ENCODE measurements at places on chromosomes 13 and 19.

DNA sequence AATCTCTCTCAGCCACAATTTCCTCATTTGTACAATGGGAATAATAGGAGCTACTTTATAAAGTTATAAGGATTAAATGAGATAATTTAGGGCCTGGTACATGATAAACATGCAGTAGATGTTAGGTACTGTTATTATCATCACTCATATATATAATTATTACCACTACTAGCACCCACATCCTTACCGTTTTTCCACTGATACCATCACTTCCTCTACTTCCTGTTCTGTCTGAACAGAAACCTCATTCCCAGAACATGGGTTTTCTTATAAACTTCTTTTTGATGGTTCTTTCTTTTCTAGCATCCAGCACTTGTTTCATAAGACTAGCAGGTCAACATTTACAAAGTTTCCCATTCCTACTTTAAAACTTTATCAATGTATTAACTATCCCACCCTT is 6.3 kb downstream of the CDADC1 start:
- DNase-seq = no peak

DNA sequence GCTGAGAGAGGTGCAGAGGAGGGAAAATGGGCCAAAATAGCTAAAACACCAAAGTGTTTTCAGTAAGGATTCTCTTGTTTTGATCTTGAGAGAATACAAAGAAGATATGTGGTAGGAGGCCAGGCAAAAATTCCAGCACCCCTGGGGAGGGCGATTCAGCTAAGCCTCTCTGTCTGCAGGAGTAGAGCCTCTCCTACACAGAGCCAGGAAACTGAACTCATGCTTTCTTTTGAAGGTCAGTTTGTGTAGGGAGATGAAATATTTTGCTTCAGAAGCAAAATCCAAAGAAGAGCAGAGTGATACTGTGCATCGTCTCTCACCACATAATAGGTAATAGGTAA is 565.0 kb downstream of the FGF9 start:
- DNase-seq = no peak

- DNase-seq = no peak
These were observed 1.1 kb downstream of the TSSK6 start for GRCh38 chr19:19514215-19514657.

DNA sequence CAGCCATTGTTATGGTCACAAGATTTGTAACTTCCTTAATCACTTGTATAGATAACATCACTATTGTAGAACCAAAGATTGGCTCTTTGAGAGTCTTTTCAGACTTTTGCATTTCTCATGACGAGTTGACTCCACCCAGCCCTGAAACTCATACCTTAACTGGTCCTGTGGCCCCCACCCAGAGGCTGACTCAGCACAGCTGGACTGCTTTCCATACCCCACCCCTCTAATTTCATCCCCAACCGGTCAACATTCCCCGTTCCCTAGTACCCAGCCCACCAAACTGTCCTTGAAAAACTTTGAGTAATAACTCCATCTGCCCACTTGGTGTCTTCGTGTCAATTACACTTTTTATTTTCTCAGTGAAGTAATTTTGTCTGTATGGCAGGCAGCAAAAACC is 32.1 kb upstream of the SLITRK1 start:
- no peak for DNase-seq

DNA sequence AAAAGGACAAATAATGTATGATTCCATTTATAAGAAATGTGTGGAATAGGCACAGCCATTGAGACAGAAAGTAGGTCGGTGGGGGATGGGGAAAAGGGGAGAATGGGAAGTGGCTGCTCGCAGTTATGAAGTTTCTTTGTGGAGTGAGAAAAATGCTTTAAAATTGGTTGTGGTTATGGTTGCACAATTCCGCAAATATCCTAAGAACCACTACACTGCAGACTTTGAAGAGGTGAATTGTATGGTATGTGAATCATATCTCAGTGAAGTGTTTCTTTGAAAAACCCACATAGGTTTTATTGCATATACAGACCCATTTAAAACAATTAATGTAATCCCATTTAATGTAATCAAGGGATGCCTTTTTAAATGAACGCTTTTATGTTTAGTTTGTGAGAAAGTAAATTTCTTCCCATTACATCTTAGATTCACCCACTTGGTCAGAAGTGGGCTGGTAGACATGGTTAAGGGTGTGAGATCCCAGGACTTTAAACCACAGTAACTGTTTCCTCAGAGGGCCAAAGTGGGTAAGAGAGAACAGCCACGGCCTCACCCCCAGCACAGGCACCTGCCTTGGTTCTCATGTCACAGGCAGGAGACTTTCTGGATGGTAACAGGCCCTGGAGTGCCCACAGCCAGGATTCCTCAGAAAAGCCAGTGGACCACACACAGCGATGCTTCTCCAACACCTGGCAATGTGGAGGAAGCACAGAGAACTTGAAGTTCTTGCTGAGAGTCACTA is 119.3 kb upstream of the GJB6 start:
- DNase-seq = no peak

- no peak for DNase-seq
These were observed 188.1 kb downstream of the RFC3 start for GRCh38 chr13:34006011-34006410.

DNA sequence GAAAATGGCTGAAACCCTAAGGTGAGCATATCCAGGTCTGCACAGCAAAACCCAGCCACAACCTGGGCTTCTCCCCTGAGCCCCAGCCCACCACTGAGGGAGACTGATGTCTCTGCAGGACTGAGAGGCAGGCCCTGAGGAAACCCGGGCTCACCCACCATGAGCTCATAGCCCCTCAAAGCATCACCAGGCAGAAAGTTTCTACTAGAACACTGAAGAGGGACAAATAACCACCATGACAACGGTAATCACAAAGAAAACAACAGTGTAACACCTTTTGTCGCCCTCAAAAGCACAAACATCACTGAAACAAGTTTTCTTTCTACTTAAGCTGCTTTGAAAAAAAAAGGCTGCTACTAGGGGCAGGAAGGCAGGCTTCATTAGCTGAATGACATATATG is 29.8 kb downstream of the TSHZ3 start:
- DNase-seq = no peak

- DNase-seq = no peak
These were observed 1.5 kb downstream of the KISS1R start for GRCh38 chr19:918481-919198.

- no peak for DNase-seq
These were observed 35.7 kb downstream of the NHLRC3 start for GRCh38 chr13:39073983-39074382.

DNA sequence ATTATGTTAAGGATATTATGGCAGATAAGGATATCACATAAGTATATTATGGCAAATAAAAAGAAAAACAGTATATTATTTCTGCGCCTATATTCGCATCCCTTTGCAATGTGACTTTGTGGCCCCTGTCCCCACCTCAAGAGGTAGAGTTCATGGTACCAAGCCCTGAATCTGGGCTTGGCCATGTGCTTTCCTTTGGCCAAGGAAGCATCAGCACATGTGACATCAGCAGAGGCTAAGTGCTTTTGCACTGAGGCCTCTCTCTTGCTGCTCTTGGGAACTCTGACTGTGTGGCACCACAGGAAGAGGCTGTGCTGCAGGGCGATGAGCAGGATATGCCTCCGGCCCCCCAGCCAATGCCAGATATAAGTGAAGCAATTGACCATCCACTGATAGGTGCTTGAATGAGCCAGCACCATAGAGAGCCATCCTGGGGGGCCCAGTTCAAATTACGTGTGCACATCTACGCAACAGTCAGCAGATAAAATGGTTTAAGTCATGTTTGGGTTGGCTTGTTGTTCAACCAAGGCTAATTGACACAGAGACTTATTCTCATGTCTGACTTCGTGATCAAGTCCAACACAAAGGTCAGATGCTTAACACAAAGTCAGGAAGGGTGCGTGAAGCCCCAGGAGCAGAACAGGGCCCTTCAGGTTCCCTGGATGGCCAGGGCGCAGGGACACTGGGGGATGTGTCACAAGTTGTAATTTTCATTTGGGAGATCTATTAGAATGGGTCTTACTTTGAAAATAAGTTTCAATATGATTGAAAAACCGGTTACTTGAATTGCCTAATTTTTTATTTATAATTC is 173.3 kb downstream of the COL4A1 start:
- no peak for DNase-seq

DNA sequence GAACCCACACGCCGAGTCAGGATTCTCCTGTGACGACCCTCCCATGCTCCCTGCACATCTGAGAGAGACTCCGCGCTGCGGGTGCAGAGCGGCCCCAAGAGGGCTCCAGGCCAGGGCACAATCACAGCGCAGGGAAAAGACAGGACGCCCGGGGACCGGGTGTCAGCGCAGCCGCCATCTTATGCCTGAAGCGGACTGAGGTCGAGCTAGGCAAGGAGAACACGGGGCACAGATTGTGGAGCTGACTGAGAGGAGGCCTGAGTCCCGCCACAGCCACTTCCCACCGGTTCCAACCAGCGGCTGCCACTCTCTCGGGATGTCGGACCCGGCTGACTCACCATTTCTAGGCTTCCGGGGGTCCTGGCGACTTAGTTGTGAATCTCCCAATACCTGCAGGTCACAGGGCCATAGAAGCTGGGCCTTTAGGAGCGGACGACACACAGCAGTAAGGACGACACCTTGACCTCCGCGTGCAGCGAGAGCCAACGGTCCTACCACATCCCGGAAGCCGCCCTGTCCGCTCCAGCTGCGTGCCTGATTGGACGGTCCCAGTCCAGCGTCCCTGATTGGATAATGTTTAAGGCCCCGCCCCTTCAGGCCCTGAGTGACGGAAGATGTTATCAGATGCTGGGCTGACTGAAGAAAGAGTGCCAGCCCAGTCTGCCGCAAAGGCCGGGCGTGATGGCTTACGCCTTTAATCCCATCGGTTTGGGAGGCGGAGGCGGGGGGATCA is at the start of gene ZNF728:
Gene ZNF728, minus strand, starts transcription at position 487 of the 733 bp plus-strand sequence. Its CDS starts 146 bp downstream, at position 341.
- DNase-seq = no peak

- DNase-seq = no peak
These were observed 992 bp upstream of the ADGRE1 start for GRCh38 chr19:6886277-6886897.

GRCh38 chr13:114256547-114256946 is 21.9 kb downstream of the CDC16 start:
- DNase-seq = no peak

GRCh38 chr13:64314331-64314730 is 2898.7 kb upstream of the PCDH20 start:
- no peak for DNase-seq

DNA sequence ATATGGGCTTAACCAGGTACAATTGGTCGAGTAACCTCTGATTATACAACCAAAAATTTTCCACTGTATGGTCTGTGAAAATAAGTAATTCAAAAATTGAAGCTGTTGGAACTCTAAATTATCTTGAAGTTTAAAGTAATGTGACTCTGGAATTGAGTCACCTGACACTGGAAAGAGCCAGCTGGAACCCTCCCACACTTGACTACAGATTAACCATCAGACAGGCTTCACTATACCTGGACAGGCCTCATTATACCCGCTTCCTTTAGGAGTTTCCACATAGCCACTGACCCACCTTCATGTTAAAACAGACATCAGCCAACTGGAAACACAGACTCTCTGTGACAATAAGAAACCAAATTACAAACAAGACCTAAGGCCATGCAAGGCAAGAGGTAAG is 1.3 kb downstream of the ZNF433 start:
- no peak for DNase-seq

GRCh38 chr19:55650602-55651230 is 2.7 kb downstream of the CCDC106 start:
- DNase-seq = no peak

- no peak for DNase-seq
These were observed 1.0 kb downstream of the PDX1 start for GRCh38 chr13:27920677-27921420.

DNA sequence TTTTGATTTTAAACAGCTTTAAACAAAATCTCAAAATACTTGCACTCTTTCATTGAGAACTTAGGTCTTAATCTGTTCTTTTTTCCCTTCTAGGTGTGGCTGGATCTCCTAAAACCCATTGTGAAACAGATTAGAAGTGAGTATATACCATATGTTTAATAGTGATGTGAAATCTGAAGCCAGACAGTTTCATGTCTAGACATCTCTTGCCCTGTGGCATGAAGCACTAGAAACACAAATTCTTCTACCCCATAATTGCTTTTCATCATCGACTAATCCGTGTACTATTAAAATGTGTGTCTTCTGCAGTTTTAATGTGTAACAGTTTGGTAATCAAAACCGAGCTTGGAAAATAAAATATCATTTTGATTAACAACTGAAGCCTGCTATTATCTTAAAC is 188.2 kb upstream of the RNF113B start:
- no peak for DNase-seq

DNA sequence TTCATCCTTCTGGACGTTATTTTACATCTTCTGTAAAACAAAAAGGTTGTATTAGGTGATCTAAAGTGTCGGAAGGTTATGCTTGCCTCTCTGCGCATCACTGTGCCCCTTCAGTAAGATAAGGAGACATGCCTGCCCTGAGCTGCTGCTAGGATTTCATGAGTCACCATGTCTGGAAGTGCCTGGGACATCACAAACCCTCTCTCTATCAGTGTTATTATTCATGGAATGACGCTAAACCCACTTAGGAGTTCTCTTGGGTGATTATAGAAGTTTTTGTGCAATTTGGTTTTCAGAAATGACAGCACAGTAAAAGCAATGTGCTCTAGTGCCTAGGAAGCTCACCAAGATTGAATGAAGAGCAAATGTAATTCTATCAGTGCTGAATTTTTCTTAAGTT is 617.7 kb downstream of the DCT start:
- no peak for DNase-seq

GRCh38 chr19:40256512-40256911 is 28.6 kb downstream of the AKT2 start:
- no peak for DNase-seq

GRCh38 chr19:45764475-45764874 is 4.6 kb downstream of the SIX5 start:
- DNase-seq = no peak

DNA sequence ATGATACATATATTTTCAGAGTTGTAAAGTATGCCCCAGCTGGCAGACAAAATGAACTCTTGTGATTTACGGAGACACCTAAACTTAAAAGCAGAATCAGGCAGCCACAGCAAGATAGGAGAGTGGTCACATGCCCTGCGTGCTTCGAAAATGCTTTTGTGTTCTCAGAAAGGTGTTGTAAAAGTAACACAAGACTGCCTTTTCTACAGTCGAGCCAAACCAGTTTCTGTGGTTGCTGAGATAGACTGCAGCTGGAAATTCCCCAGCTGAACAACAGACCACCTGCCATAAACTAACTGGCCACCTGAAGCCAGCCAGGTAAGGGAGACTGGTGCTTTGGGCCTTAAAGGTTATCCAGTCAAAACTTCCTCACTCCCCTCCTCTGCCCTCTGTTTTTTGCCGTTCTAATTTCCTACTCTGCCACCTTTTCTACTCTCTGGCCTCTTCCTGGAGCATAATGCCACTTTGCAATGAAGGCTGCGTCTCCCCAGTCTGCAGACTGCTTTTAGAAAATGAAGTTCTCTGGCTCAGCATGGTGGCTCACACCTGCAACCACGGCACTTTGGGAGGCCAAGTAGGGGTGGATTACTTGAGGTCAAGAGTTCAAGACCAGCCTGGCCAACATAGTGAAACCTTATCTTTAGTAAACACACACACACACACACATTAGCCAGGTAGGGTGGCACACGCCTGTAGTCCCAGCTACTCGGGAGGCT is 381.2 kb upstream of the SLITRK1 start:
- DNase-seq = no peak
